ENCODE measurements at places on chromosomes 12 and 14.

DNA sequence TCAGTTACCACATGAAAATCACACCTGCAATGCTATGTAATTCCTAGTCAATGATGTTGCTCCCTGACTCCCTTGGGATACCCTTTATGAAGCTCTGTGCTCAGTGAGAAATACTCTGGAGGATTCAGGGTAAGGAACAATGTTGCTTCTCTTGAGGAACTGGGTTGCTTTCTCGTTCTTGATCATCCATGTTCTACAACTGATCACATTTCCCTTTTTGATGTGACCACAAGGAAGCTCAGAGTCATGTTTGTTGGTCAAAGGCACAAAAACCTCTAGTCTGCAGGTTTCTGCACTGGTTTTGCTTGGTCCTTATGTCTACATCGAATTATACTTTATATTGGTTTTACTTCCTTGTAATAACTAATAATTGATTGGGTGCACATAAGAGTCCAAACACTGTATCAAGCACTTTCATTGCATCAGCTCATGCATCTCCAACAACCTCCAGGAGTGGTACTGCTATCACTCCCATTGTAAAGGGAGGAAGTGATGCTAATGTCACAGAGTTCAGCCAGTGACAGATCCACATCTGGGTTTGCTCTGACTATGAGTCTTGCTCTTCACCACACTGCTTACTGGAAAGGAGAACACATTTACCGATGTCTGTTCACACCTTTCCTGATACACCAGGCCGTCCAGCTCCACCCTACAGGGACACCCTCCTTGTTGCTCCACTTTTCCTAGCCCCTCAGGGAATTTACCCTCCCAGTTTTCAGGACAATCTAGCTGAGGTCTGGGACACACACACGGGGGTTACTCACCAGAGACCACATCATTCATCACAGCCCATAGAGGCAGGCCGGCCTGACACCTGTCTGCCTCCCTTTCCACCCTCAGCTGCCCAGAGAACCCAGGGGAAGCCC is 41.0 kb downstream of the CMKLR1 start:
- DNase-seq = no peak

GRCh38 chr12:95014554-95014953 is 11.1 kb upstream of the NDUFA12 start:
- no peak for DNase-seq

DNA sequence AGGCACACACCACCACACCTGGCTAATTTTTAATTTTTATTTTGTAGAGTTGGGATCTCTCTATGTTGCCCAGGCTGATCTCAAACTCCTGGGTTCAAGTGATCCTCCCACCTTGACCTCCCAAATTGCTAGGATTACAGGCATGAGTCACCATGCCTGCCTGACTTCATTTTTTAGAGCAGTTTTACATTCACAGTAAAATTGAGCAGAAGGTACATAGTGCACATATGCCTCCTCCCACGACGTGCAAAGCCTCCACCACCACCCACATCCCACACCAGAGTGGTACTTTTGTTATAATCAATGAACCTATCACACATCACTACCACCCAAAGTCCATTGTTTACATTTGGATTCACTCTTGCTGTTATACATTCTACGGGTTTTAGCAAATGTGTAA is 62.5 kb upstream of the PLEKHG3 start:
- DNase-seq = no peak

- DNase-seq = no peak
Observed at GRCh38 chr12:98786653-98787052, 141.6 kb downstream of the APAF1 start.

DNA sequence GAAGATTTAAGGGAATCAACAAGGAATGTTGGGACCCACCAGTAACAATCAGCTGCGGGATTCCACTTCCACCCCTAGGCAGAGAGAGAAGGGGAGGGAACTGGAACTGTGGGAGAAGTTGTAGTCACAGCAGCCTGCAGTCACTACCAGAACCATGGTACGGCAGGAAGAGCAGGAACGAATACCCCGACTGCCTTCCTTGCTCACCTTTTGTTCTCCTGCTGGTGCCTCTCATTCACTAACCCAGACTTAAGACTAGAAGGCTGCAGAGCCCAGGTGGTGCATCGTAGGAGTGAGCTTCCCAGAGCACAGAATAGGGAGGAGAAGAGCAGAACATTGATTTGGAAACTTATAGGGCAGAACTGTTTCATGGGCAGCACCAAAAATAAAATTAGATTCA is 154.2 kb downstream of the DYRK2 start:
- no peak for DNase-seq

- no peak for DNase-seq
Observed at GRCh38 chr12:4833053-4833452, 76.7 kb upstream of the KCNA1 start.

DNA sequence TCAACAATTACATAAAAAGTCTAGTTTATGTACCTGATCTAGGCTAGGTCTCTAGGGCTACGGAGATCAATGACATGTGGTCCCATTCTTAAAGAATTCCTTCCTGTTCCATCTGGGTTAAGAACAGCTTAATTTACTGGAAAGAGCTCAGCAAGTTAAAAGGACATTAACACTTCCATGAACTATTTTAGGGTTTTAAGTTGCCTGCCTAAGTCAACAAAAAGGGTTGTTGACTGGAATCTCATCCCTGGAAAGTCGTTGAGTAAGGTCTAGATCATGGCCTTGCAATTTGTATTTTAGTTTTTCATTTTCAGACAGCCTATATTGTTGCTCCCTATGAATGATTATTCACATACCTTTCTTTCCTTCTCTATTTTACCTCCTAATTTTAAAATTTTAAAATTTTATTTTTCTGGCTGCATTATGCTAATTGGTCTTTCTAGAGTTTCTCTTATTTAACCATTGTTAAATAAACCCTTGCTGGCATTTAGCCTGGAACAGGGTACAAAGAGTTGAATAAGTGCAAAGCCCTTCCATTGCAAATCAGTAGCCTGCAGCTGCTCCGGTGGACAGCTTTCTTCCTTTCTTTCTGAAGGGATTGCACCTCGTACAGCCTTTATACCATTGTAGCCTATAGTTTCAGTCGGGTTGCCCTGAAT is 66.3 kb downstream of the VRK1 start:
- DNase-seq = no peak

- DNase-seq = peak; percentile 28
Observed at GRCh38 chr12:50032854-50033581, 7.7 kb upstream of the RACGAP1 start.

- DNase-seq = no peak
Observed at GRCh38 chr14:89186856-89187376, 230.1 kb downstream of the FOXN3 start.

DNA sequence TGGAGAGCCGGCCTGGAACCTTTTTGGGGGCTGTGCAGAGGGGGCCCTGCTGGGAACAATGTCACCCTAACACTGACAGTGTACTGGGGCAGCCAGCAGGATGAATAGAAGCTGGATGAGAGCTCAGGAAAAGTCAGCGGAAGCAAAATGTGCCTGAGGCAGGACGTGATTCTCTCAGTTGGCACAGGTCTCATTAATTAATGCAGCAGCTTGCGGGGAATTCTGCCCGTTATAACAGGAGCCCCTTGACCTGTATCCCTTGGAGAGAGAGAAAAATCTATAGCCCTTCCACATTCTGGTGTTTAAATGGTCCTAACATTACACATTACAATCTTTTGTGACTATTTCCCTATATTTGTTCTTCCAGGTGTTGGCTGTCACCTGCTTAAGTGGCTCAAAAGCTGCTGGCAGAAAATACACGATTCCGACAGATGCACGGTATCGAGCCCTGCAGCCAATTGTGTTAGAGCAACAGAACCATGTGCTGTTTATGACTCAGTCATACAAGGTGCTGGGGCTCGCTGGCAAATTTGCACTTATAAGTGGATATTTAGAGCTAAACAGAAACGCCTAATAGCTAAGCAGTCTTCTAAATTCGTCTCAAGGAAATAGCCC is 854.7 kb downstream of the AACS start:
- no peak for DNase-seq

- DNase-seq = no peak
Observed at GRCh38 chr12:131047789-131048610, 94.3 kb downstream of the ADGRD1 start.

GRCh38 chr12:66320996-66321395 is 18.7 kb downstream of the HELB start:
- DNase-seq = no peak

DNA sequence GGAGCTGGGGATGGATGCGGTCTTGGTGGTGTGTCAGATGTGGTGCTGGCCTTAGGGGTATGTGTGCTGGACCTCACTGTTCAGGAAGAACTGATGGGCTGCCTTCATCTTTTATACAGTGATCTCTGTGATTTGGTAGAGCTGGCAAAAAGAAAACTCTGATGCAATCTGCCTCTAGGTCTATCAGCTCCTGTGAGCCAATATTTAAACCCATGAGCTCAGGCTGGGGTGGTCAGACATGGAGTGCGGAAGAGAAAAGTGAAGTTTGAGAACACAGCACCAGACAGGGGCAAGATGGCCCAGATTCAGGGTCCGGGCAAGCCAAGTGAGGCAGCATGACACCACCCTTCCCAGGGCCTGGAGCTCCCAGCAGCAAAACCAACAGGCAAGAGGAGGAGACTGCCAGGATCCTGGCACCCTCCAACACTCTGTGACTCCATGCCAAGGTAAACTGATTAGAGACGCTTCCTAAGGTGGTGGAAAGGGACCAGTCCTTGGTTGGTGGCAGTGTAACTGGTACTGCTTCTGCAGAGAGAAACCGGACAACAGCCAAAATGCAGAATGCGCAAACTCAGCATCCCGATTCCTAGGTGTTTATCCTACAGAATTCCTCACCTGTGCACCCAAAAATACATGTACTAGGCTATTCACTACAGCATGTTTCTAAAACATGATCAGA is 82.3 kb downstream of the CHGA start:
- no peak for DNase-seq

GRCh38 chr12:107580750-107581618 is 104.6 kb upstream of the PWP1 start:
- DNase-seq = no peak

DNA sequence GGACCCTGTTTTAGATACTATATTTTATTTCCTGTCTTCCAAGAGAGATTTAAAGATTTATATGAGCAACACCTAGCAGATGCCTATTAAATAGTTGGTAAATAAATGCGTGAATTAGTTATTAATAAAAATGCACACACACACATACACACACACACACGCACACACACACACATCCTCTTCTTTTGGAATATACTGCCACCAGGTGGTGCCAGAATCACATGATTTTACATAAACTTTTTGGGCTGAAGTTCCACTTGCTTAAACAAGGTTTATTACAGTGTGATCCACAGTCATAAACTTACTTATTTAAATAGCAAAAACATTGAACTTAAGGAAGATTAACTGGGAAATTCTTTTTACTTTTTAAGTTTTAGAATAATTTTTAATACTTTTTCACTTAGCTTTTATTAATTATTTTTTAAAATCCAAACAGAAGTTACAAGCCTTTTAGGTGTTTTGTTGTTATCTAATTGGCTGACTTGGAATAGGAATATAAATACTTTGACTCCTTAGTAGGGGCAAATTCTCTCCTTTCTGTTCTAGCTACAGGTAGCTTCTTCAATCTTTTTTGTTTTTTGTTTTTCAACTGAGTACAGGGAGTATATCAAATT is 17.5 kb downstream of the RAD51B start:
- no peak for DNase-seq

DNA sequence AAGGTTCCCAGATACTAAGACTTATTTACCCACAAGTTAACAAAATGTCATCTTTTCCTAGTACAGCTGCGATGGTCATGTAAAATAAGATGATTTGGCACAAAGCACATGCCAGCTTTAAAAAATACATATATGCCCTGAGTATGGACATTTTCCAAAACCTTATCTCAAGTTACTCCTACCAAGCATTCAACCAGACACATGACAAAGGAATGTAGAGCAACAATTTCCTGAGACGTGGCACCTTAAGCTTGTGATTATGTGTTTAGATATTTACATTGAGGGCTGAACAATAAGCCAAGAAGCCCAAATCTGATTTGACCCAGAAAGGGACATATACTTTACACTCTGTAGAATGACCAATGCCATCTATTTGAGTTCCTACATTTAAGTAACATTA is 24.5 kb upstream of the OVCH1 start:
- DNase-seq = no peak

DNA sequence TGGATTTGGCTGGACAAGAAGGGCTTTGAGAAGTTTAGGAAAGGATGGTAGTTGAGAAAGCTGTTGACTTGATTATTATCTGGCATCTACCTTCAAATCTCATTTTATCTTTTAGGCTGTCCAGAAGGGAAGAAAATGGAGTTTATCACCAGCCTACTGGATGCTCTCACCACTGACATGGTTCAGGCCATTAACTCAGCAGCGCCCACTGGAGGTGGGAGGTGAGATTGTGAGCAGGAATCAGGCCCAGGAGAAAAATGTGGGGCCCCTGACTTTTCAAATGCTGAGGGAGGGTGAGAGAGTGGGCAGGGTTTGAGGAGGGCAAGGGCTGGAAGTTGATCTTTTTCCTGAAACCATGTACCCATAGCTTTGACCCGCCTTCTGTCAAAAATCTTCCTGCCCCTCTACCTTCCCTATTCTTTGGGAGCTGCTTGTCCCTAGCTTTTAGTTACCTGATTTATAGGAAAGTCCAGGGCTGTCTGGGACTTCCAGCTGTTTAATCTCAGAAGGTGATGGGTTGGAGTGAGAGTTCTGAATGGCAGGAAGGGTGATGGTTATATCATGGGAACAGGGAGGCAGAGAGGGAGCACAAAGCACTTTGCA is 134.2 kb downstream of the SMOC1 start:
- peak; percentile 39 for DNase-seq

DNA sequence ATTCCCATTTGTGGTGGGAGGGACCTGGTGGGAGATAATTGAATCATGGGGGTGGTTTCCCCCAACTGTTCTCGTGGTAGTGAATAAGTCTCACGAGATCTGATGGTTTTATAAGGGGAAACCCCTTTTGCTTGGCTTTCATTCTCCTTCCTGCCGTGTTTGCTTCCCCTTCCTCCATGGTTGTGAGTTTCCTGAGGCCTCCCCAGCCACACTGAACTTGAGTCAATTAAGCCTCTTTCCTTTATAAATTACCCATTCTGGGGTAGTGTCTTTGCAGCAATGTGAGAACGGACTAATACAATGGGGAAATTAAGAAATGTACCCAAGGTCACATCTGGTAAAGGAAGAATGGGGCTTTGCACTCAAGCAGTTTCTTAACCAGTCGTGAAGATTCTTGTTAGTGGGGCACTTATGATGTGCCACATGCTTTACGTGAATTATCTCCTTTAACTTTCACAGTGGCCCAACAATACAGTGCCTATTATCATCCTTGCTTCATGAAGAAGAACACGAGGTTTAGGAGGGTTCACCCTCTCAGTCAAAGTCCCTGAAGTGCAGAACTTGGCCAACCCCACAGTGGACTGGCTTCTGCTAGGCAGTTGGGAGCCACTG is 234.3 kb downstream of the EFCAB11 start:
- no peak for DNase-seq

- no peak for DNase-seq
Observed at GRCh38 chr12:3896801-3897351, 23.7 kb upstream of the PARP11 start.

- peak; percentile 52 for DNase-seq
Observed at GRCh38 chr12:32025906-32026305, 66.7 kb downstream of the RESF1 start.

- DNase-seq = no peak
Observed at GRCh38 chr12:59401862-59402261, 194.0 kb upstream of the SLC16A7 start.

- DNase-seq = peak; percentile 56
Observed at GRCh38 chr12:6699989-6700645, 498 bp downstream of the PIANP start.
